ENCODE measurements at places on chromosomes 13 and 19. TPM values are rescaled to one million over a fixed set of nuclear protein-coding genes. Genes with fewer than 3 reads are reported as not detected.

DNA sequence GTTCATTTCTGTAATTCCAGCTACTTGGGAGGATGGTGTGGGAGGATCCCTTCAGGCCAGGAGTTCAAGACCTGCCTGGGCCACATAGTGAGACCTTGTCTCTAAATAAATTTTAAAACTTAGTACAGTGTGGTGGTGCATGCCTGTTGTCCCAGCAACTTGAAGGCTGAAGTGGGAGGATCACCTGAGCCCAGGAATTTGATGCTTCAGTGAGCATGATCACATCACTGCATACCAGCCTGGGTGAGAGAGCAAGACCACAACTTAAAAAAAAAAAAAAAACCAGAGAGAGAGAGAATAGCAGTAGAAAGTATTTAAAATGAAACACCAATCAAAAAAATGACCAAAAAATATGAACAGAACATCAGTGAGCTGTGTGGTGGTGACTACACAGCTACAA is 7.1 kb upstream of the ZNF823 start:
- no peak for DNase-seq

GRCh38 chr13:45356966-45357672 is 16.1 kb upstream of the TPT1 start:
- no peak for DNase-seq

DNA sequence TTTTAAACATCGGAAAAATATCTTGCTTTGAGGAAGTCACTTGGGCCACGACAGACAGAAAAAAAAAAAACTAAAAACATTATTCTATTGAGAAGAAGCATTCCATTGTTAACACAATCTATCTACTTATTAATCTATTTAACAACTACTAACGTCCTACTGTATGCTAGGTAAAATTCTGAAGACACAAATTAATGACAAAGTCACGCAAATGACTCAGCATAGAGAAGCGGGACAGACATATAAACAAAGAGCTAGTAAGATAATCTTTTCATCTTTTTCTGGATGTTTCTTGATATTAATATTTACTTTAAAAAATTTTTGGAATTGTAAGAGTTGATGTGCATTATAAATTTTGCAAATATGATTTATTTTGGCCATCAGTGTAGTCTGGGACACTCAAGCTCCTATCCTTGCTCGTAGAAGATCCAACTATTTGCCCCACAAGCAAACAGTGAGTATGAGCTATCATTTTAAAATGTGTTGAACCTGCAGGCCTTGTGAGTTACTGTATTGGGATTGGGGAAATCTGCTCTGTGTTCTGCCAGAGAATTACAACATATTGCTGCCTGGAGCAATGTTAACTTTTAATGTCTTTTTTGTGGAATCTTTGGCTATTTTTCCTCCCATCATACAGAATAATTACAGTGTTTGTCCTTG is 109.1 kb downstream of the PCDH9 start:
- DNase-seq: no peak

- DNase-seq: no peak
Measured at GRCh38 chr13:61029064-61029463, 386.6 kb downstream of the PCDH20 start.

DNA sequence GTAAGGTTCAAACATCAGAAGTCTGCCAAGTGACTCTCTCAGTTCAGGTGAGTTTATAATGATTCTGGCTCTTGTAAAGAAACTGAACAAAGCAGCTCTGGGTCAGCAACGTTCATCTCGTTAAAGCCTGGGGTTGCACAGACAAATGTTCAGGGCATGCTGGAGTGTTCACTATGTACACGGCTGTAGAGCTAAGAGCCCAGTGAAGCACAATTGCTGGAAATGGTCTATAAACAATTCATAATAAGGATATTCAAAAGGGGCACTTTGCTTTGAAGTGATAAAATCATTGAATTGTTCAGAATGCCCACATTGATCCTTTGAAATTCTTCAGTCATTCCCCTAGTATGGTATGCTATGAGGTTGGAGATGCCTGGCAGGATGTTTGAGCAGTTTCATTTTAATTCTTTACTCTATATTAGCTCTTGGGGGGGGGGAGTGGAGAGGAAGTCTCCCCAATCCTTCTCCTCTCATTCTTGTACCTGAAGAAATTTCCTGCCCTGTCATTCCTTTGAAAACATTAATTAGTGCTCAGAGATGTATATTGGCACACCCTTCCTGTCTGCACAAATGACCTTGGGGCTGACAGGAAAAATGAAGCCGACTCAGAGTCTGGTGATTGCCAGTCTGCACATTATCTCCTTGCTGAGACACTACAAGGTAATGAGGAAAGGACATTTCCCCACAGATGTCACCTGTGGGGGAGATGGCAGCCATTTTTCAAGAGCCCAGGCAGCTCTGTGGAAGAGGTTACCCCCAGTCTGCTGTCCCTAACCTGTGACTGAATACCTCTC is 145.5 kb downstream of the DLEU7 start:
- DNase-seq: no peak

GRCh38 chr13:42395086-42395821 is 123.3 kb downstream of the AKAP11 start:
- no peak for DNase-seq

- peak; percentile 84 for DNase-seq
Measured at GRCh38 chr19:40596608-40597328, 4.4 kb upstream of the LTBP4 start.

- no peak for DNase-seq
Measured at GRCh38 chr19:55959996-55960675, 12.5 kb downstream of the NLRP8 start.

GRCh38 chr13:25686831-25687470 is 315.2 kb downstream of the ATP8A2 start:
- DNase-seq: no peak

The MPND gene
- 30.4 TPM for total RNA-seq

The CACNG7 gene
- 27.3 TPM for total RNA-seq

The PRSS57 gene
- total RNA-seq: not detected

The CYP4F3 gene
- not detected for total RNA-seq
